ENCODE measurements at places on chromosomes 2 and 18.
A peak's percentile ranks its signal among the peaks of the same experiment; 100 is the strongest.

DNA sequence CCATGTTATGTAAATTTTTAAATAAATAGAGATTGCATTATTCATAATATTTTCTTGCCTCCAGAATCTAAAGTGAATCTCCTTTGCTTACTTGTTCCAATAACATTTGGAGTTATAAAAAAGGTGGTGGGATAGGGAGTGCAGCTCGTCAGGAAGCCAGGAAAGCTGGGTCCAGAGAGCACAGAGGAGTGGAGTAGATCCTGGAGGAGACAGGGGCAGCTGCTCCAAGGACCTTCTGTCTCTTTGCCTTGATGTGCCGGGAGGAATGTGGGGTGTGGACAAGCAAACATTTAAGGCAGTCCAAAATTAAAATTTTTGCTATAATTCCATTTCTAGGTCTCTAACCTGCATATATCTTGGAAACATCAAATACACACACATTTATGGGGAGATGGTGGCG, 29.3 kb downstream of the HAUS1 start:
- no peak for DNase-seq

- DNase-seq = peak; percentile 39
These were observed 612.0 kb downstream of the IRS1 start for GRCh38 chr2:226187616-226188015.

- no peak for DNase-seq
These were observed 18.9 kb upstream of the NFU1 start for GRCh38 chr2:69456154-69456553.

DNA sequence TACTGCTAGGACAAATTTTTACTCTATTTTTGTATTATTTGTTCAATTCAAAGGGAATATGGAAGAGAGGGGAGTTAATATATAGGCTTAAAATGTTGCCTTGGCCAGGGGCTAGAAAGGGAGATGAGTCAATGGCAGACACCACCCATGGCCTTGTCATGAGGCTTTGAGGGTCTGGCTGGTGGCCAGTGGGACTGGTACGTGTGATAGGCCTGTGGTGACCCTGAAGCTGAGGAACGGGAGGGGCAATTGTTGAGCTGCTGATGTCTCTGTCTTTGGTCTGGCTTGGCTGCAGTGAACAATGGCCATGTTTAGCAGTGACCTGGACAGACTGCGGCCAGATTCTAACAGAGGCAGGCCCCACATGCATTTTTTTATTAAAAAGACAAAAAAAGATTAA, 18.5 kb downstream of the GKN1 start:
- DNase-seq = no peak

GRCh38 chr2:240593703-240594451, 7.3 kb downstream of the CAPN10 start:
- peak; percentile 12 for DNase-seq

DNA sequence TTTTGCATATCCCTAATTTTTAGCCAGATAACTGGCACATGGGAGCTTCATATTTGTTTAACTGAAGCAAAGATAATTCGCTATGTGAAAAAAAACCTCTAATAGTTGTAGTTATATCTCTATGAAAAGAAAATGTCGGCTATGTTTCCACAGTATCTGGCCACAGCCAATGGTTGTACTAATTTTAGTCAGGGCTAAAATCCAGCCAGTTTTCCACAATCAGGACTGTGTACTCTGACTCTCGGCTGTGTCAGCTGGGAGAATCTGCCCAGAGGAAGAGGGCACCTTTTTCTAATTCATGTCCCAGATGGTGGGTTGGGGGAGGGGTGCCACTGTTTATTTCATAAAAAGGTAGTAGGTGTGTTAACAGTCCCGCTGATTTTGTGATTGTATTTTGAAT, 38.8 kb downstream of the STRADB start:
- DNase-seq = no peak

- DNase-seq = peak; percentile 68
These were observed 44.0 kb upstream of the UBE2F start for GRCh38 chr2:237922641-237923361.

- peak; percentile 58 for DNase-seq
These were observed at the start of gene YES1 for GRCh38 chr18:811892-812375. Gene YES1, minus strand, starts transcription at chr18:812242. Its CDS starts 55,415 bp downstream, at chr18:756827.

GRCh38 chr18:3585656-3586509, 135.9 kb downstream of the TGIF1 start:
- DNase-seq = peak; percentile 69

DNA sequence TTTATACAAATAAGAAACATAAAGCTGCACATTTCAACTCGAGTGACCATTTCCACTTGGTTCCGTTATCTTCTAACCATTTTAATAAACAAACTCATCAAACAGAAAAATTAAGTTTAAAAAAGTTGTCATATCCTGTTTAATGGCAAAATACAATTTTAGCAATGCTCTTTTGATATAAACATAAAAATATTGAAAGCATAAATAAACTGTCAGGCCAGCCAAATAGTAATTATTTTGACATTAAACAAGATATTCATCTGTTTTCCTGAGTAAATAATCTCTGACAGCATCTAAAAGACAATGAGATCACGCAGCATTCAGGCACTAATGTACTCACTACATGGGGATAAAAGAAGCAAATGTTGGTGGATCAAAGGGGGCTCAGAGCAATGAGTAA, 145.3 kb upstream of the ATP5MC3 start:
- DNase-seq = no peak

GRCh38 chr2:235106874-235107639, 155.2 kb downstream of the SH3BP4 start:
- DNase-seq = peak; percentile 63

DNA sequence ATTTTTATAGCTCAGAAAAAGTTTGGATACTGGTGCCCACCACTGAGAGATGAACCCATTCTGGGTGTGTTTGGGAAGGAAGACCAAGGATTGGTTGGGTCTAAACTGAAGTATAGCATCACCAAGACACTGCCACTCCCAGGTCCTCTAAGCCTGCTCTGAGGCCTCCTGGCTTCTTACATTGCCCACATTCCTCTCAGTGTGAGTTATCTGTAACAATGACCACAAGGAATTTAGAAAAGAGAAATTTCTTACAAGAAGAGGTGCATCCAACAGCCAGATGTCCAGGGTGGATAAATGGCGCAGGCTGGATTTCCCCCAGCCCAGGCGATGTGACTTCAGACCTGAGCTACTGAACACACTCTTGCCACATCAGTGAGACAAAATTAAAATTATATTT, 1.6 kb upstream of the GPR45 start:
- DNase-seq = no peak

- DNase-seq = no peak
These were observed 191.3 kb downstream of the MYO1B start for GRCh38 chr2:191436368-191437055.

- no peak for DNase-seq
These were observed 335 bp downstream of the ERFE start for GRCh38 chr2:238159071-238159539.
